ENCODE measurements at places on chromosomes 6 and 20.

- peak; percentile 49 for DNase-seq
These were observed 31.6 kb upstream of the LY86 start for GRCh38 chr6:6556738-6557503.

DNA sequence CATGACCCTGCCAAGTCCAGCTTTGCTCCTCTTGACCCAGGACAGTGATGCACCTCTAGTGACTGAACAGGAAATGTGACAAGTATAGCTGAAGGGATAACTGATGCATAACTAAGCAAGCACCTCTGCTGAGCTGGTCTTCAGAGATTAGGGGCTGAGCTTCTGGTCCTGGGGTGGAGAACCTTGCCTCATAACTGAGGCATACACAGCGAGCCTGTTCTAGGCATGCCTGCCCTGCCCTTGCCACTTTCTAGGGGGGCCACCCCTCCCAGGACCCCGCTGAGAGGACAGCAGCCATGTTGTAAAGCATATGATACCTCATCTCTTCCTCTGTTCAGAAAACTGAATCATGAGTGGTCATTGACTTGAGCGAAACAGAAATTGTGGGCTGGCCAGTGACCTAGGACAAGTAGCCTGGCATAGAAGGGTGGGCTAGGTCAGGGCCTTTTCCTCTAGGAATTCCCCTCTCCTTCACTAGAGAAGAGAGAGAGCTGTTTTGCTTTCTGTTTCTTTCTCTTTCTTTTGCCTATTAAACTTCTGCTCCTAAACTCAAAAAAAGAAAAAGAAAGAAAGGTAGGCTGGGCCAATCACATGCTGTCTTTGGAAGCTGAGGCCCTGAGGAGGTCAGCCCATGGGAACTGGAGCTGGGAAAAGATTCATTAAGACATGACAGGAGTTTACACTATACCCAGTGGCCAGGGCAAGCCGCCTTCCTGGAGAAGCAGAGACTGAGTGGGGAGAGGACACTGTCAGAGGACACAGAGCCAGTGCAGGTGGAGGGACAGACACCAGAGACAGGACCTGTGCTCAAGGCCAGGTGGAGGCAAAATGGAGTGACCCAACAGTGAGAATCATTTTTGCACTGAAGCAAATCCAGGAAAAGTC lies 23.1 kb downstream of the ALDH5A1 start:
- DNase-seq: no peak

- DNase-seq: no peak
These were observed 21.3 kb upstream of the UTRN start for GRCh38 chr6:144263786-144264185.

DNA sequence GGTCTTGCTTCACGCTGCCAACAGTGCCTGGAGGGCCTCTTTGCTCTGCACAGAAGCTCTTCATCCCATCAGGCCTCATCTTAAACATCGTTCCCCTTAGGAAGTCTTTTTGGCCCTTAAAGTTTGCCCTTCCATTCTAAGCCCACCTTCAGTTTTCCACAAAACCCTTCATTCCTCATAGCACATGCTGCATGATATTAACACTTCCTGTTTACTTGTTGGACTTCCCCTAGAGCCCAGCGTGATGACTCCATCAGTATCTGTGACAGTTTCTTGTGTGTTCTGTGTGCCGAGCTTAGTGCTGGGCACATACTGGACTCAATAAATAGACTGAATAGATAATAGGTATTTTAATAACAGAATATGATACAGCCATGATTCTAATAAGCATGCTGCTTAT lies 2.2 kb downstream of the NT5DC1 start:
- no peak for DNase-seq
